ENCODE measurements at places on chromosomes 1 and 21.

DNA sequence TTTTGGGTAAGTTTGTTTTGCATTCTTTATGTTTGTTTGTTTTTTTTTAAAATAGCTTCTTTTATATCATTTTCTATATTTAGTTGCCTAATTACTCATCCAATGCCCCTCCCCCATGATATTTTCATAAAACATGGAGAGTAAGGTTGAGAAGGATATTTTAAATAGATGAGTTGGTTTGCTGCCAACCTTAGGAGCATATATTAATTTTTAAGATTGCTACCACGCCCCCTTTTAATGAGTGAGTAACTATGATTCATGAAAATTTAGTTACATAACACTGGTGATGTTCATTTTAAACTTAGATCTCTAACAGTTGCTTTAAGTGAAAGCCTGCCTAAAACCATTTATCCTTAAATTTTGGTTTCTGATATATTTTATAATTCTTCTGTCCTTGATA lies 18.7 kb downstream of the TMEM50A start:
- no peak for DNase-seq

DNA sequence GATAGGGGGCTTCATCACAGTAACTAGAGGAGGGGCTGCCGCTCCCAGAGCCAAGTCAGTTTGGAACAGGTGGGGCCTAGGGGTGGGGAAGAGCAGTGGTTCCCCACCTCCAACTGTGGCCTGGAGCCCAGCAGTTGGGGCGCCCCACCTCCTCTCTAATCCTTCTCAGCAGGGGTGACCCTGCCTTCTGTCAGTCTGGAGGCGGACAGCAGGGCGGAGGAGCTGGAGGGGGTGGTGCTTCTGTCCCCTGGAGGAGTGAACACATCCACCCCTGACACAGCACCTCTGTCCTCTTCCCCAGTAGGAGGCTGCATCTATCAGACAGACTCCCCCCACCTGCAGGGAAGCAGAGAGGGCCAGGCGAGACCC lies 73.8 kb downstream of the MRPL37 start:
- DNase-seq: no peak

GRCh38 chr1:40243351-40243750 lies 4.4 kb upstream of the TMCO2 start:
- DNase-seq: no peak

- DNase-seq: no peak
Observed at GRCh38 chr1:46278807-46279206, 24.6 kb downstream of the LRRC41 start.

DNA sequence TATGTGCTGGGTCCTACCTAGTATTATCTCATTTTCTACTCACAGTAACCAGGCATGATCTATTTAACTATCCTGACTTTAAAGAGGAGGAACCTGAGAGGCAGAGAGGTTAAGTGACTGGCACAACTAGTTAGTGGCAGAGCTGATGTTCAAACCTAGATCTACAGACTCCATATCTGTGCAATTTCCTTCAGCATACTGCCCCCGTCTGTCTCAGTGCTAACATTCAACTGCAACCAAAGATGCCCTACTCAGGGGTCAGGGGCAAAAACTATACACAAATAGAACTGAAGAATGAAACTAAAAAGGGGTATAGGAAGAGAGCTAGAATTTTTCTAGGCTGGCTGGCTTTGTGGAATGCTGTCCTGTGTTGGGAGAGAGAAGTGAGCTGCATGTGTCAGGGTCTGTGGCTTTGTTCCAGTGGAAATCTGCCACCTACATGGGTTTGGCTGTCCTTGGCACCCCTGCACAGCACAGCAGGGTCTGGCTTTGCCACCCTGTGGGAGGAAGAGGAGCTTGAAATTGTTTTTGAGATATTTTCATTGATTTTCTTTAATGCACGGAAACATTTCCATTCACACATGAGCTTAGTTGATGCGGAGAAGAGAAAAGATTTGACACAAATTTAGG lies 368.5 kb downstream of the RPS6KC1 start:
- DNase-seq: no peak

DNA sequence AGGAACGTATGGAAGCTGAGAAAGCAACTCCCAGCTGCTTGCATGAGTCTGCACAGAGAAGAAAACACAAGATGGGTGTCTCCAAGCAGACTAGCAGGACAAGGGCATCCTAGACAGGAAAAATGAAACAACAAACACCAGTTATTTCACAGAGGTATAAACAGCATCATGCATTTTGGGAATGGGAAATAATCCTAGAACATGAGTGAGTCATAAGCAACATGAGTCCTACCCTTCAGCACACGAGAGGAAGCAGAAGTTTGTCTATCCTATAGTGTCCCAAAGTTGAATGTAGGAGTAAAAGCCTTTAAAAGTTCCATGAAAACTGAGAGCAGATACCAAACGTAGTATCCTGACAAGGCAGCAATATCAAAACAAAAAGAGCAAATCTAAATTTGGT lies 11.3 kb upstream of the FRRS1 start:
- no peak for DNase-seq

- no peak for DNase-seq
Observed at GRCh38 chr1:204142032-204142974, 9.5 kb downstream of the ETNK2 start.

DNA sequence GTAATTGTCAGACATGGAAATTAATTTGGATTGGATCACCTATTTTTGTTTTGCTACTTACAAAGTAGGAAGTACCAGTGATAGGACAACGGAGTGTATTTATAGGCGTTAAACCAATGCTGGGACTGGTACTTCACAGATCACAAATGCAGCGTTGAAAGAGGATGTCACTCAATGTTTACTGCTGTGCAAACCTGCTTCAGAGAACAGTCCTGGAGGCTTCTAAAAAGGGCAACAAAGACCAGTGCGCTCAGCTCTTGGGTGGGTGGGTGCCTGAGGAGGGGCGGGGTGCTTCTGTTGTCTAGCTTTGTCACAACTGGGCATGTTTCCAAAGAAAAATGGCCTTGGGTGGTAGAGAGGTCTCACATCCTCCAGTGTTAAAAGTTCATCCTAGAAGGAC lies 2.1 kb downstream of the C1orf21 start:
- DNase-seq: no peak

DNA sequence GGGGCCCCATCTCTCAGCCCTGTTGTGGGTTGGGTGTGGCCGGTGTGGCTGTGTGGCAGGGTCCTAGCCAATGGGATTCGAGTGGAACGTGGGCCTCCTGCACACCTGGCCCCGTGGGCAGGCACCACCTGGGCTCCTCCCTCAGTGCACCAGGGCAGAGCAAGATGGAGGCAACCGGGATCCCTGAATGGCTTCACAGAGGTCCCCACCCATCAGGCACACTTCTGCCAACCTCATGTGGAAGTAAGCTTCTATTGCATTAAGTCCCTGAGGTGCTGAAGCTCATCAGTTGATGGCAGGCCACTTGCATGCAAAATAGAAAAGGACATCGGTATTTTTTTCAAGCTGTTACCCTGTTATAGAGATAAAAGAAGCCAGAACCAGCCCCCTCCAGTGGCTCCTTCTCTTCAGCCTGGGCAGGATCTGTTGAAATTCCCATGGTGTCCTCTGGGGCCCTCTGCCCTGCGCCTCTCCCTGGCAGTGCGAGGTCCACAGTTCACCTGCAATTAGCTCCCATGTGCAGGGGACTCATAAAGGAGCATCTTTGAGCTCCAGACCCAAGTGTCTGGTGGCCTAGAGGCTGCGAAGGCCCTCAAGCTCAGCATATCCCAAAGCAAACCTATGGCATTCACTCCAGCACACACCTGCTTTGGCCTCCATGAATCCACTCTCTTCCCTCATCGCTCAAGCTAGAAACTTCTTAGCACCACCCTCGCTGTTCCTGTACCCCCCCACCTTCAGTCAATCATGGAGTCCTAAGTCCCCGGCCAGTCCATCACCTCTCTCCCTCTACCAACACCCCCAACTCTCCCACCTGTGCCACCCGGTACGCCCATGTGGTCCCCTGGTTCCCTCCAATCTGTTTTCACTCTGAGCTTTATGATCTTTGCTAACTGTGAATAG lies 2.1 kb upstream of the SLC45A1 start:
- DNase-seq: no peak

DNA sequence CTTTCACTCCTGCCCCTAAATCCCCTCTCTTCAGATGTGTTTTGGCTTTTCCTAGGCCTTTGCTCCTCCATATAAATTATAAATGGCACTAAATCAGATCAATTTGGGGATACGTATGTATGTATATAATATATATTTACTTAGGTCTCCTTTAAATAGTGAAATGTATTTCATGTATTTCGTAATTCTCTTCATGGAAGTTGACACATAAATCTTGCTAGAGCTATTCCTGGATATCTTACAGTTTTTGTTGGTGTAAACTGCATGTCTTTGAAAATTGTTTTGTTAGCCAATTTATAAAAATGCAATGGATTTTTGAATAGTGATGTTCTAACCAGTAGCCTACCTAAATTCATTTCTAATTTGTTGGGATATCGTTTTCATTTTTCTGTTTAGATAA lies 9.0 kb downstream of the RPF1 start:
- DNase-seq: no peak

- no peak for DNase-seq
Observed at GRCh38 chr1:9052272-9053049, 17.0 kb downstream of the SLC2A5 start.

GRCh38 chr1:21904704-21905520 lies 32.2 kb downstream of the HSPG2 start:
- DNase-seq: no peak

DNA sequence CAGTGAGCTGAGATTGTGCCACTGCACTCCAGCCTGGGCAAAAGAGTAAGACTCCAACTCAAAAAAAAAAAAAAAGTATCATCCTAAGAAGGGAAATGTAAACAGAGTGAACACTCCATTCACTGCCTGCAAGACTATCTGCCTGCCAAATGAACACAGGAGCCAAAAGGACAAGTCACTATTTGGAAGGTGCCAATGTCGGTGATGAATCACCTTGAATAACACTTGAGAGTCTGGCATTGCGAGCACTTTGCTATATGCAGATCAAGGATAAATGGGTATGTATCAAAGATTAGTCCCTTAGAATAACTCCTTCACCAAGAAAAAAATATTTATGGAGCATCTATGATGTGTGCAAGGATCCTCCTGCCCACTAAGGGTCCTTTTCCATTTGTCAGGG lies 6.6 kb downstream of the UBR4 start:
- no peak for DNase-seq

DNA sequence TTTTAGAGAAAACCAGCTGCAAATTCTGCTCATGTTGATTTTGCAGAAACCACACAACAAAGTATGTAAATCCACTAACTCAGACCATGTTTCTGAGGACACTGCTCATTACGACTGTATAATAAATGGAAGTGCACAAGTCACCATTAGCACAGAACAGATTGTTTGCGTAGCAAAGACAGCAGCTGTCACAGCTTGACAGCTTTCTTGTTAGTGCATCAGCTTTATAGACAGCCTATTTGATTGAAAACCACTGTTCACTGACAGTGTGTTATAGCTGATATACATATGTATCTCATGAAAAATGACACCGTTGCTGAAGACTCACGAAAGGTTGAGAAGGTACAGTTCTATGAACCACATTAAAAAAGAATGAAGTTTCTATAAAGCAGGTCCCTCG lies 560.2 kb upstream of the ZRANB2 start:
- DNase-seq: no peak

DNA sequence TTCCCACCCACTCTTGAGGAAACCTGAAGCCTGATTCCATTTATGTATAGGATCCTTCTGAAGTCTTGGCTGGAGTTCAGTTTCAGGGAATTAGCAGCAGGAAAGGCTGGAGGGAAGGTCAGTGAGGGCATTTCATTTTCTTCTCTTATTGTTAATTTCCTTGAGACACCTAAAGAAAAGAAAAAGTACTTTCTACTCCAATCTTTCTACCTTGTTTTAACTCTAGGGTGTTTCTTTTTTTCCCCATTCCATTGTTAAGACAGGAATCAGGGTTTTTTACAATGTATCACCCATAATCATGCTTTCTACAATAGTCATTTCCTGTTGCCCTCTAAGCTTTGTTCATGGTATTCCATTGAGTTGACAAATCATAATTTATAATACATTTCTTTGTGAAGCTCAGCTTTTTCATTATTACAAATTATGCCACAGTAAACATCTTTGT lies 27.4 kb downstream of the SNRPE start:
- DNase-seq: no peak

- DNase-seq: no peak
Observed at GRCh38 chr21:26179501-26179900, 8.9 kb upstream of the APP start.

DNA sequence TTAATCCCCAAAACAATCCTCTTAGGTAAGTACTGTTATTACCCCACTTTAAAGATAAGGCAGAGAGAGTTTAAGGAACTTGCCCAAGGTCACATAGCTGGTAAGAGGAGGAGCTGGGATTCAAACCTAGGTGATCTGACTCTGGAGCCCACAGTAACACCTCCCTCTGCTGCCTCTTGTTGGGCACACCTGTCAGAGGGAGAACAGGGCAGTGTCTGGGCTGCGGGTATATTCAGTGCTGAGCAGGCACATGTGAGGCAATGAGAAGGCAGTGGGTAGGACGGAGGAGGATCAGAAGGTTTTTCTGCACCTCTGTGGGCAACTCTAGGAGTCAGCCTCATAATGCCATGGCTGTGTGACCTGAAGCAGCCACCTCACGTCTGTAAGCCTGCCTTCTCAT lies 1.8 kb downstream of the HPCA start:
- no peak for DNase-seq

DNA sequence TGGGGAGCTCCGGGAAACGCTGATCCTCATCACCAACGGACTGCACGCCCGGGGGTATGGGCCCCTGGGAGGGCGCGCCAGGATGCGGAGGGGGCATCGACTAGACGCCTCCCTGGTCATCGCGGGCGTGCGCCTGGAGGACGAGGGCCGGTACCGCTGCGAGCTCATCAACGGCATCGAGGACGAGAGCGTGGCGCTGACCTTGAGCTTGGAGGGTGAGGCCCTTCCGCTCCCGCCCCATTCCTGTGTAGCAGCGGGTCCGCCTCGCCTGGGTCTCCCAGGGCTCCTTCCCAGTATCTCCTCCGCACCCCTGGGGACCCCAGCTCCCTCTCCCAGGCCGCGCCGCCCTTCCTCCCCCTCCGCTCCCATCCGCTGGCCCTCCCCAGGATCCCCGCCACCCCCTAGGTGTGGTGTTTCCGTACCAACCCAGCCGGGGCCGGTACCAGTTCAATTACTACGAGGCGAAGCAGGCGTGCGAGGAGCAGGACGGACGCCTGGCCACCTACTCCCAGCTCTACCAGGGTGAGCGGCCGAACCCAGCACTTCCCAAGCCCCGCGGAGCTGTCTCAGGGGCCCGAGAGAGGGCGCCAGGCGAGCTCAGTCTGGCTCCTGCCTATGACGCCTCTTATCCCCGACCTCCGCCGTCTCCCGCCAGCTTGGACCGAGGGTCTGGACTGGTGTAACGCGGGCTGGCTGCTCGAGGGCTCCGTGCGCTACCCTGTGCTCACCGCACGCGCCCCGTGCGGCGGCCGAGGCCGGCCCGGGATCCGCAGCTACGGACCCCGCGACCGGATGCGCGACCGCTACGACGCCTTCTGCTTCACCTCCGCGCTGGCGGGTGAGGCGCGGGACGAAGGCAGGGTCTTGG lies 5.0 kb downstream of the HAPLN2 start:
- DNase-seq: no peak

- no peak for DNase-seq
Observed at GRCh38 chr1:47867438-47868347, 129.5 kb downstream of the TRABD2B start.

GRCh38 chr1:234250747-234251146 lies 122.5 kb upstream of the COA6 start:
- no peak for DNase-seq

- no peak for DNase-seq
Observed at GRCh38 chr1:56456435-56457101, 122.8 kb downstream of the PLPP3 start.

GRCh38 chr1:234958706-234959657 lies 169.7 kb downstream of the TOMM20 start:
- no peak for DNase-seq

Measured in stimulated activated naive B cell treated with anti-CD40 and anti-IgM and Interleukin-4, amounts not matched to agents 10 μg/mL and 1 μg/mL and 100 μg/mL, for 72 hours (primary cell).